Dermis blood vessel endothelial cell (primary cell): ENCODE measurements at places on chromosomes 7 and 10. TPM values are rescaled to one million over a fixed set of nuclear protein-coding genes. Genes with fewer than 3 reads are reported as not detected.

SFTPA1 gene
- not detected in 2 replicates for total RNA-seq

NRCAM gene
- total RNA-seq: 9.2 and 16.0 TPM in 2 replicates

TFPI2 gene
- 112 and 152 TPM in 2 replicates for total RNA-seq

CALD1 gene
- 228 and 258 TPM in 2 replicates for total RNA-seq

KAZALD1 gene
- total RNA-seq: 0.17 and 0.51 TPM in 2 replicates
